H7 (cell line): ENCODE measurements at places on chromosomes 7 and 10.

GRCh38 chr7:24069751-24070150 lies 214.2 kb upstream of the NPY start:
- DNase-seq: no peak

DNA sequence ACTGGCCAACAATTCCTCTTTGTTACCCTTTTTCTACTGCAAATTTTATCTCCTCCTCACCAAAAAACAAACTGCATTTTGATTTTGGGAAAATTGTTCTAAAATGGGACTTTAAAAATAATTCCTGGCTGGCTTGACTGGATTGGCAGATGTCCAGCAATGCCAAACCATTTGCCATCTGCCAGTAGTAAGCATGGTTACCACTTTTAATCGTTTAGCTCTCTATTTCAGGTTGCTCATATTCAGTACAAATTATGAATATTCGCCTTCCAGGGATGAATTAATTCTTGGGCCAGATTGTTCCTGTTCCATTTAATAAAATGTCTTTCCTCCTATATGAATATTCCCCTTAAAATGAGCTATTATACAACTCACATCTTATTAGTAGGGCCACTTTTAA lies 35.7 kb downstream of the SMNDC1 start:
- DNase-seq: no peak

DNA sequence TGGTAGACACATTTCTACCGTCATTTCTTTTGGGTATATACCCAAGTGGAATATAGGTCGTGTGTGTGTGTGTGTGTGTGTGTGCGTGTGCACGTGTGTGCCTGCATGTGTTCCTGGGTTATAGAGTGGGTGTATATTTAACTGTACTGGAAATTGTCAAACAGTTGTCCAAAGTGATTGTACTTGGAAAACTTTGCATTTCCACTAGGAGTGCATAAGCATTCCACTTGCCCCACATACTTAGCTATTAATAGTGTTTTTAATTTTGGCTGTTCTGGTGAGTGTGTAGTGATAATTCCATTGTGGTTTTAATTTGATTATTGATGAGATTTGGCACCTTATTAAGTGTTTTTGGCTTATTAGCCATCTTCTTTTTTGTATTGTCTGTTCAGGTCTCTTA lies 25.9 kb downstream of the TRUB1 start:
- DNase-seq: no peak

- no peak for DNase-seq
These were observed 223.7 kb downstream of the BUB3 start for GRCh38 chr10:123377883-123378282.

GRCh38 chr7:8433477-8434289 lies at the start of gene NXPH1:
Gene NXPH1, plus strand, starts transcription at chr7:8433609.
- DNase-seq: peak; percentile 91

DNA sequence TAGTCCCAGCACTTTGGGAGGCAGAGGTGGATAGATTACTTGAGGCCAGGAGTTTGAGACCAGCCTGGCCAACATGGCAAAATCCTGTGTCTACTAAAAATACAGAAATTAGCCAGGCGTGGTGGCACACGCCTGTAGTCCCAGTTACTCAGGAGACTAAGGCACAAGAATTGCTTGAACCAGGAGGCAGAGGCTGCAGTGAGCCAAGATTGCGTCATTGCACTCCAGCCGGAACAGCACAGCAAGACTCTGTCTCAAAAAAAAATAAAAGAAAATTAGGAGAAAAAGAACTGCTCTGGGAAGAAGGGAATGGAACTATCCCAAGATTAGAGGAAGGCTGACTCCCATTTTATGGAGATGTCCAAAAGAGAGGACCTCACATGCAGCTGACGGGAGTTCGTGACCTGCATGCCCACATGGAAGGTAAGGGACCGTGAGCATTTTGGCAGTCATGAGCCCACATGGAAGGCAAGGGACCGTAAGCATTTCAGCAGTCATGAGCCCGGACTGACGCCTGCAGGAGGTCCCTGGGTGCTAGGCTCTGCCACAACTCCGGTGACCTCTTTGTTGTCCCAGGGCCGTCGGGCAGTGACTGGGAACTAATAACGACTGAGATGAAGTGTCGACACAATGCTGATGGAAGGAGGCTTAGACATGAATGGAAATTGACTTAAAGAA lies 18.6 kb upstream of the GTPBP4 start:
- DNase-seq: peak; percentile 41
